DMS79 treated with DMSO at 0.1 percent for 48 hours (cell line): ENCODE measurements at places on chromosomes 1 and 21.
A peak's percentile ranks its signal among the peaks of the same experiment; 100 is the strongest.

GRCh38 chr1:96934282-96934681 is 212.7 kb downstream of the PTBP2 start:
- no peak for DNase-seq

DNA sequence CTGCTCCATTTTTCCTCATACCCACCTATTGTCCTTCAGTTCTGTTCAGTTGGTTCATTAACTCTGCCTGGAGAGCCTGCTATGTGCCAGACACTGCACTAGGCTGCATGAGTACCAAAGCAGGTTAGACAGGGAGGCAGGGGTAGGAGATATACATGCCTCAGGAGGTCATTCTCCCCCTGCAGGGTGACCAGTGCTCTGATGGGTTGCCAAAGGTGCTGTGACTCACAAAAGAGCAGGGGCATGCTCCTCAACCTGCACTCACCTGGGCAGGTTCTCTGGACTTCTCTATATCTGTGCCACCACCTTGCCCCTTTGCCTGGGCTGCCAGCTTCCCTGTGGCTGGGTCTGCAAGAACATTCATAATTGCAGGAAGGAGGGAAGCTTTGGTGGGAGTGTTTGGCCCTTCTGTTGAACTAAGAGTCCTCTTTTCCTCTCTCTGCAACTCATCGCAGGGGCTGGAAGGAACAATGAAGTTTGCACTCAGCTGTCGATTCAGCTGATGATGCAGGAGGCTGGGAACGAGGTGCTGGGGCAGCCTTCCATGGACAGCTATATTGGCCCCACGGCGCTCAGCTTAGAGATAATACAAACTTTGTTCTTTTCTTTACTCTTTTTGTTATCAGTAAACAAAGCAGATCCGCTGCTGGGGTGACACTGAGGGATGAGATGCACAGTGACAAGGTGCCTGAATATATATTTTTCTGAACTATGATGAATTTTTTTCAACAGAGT is 356.4 kb upstream of the PLXNA2 start:
- DNase-seq, result no peak

GRCh38 chr1:43402089-43402865 is 12.6 kb downstream of the SZT2 start:
- DNase-seq, result peak; percentile 18

DNA sequence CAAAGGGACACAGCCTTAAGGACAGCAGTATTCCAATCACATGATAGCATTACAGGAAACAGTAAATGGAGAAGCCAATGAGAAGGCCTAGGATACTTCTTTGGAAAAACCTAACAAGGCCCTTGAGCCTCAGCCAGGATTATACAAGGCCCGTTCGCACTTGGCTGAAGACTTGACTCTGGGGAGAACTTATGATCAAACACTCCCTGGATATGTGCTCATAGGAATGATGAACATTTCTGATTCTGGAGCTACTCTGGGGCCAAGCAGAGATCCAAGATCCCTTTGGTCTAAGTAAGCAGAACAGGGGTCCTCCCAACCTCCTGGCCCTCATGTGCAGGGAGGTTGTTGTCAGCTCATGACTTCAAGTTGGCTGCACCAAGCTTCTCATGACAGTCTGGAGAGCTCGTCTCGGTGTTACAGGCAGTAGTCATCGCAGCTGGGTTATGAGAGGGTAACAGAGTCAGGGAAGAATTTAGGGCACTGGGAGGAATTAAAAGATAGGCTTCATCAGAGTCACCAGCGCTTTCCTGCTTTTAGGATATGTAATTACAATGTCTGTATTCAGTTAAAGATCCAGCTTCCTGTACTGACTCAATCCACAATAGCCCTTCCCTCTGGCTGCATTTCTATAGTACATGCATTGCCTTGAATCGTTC is 92.5 kb upstream of the IRF2BP2 start:
- no peak for DNase-seq

DNA sequence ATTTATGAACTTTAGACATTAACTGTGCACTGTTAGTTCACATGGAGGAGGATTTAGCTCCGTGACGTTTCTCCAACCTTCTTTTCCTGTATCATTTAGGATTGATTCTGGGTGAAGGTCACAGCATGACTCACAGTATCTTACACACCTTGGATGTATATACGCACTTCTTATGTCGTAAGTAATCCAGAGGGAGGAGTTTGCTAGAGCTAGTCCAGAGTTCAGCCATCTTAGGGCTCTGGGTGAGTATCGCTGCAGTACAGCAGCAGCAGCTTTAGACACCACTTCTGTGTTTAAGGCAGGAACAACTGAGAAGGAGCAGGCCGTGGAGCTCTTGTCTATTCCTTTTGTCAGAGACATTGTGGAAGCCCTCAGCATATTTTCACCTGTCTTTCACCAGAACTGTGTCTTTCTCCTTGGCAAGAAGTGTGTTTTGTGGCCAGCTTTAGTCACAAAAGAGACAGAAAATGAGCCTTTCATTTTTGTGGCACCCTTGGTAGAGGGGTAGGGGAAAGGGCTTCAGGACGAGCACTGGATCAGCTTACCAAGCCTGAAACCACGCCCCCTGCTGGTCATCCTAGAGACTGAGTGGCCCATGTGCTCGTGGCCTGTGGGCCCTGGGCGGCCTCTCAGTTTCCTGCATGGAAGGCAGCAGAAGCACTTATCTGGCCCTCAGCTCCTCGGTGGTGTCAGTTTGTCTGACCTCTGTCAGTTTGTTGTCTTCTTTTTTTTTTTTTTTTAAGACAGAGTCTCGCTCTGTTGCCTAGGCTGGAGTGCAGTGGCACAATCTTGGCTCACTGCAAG is 64.0 kb downstream of the ADARB1 start:
- peak; percentile 22 for DNase-seq

GRCh38 chr1:86758570-86758969 is 54.2 kb downstream of the SH3GLB1 start:
- peak; percentile 66 for DNase-seq

- DNase-seq, result no peak
These were observed 4.3 kb upstream of the CSF1 start for GRCh38 chr1:109906160-109906838.

- no peak for DNase-seq
These were observed 494.0 kb downstream of the KCNT2 start for GRCh38 chr1:196114193-196114592.

DNA sequence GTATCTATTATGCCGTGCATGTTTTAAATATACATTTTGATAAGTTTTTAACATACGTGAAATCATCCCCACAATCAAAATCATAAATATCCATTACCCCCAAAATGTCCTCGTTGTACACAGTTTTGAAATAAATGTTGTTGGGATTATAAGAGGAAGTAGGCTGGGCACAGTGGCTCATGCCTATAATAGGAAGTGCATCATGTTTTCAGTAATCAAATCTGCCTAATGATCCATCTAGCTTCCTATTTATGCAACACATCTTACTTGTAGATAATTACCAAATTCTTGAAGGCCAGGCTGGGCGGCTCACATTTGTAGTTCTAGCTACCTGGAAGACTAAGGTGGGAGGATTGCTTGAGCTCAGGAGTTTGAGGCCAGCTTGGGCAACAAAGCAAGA is 15.0 kb upstream of the IFNGR2 start:
- no peak for DNase-seq

DNA sequence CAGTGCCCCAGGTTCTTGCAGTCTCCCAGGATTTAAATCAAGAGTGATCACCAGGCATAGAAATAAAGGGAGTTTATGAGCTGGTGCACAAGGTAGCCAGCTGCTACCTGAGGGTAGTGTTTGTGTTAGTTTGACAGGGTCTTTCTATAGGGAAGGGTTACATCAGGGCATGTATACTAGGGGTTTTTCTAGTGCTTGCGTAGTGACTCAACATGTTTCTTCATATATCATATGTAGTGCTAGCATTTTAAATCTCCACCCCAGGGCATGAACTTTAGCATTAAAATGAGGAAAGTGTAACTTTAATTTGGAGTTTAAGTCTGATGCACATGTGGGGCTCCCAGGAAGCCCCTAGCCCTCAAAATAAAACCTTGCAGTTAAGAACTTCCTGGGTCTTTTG is 86.5 kb upstream of the TNR start:
- DNase-seq, result no peak

GRCh38 chr1:167092653-167093052 is 1.2 kb upstream of the STYXL2 start:
- DNase-seq, result no peak

GRCh38 chr1:227315629-227316346 is 2.5 kb downstream of the CDC42BPA start:
- DNase-seq, result peak; percentile 64

DNA sequence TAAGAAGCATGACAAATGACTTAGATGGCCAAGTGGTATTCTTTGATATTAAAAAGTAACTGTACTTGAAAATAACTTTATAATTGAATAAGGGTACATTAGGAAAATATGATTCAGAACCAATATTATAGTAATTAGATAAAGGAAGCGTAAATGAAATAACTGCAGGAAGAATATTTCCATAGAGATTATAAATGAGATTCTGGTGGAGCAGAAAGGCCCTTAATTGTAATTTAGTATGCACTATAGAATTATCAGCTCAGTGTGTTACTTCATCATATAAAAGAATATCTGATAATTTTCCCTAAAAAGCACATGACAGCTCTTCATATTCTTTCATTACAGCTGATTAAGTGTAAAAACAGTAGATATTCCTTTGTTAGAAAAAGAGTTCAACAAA is 171.7 kb downstream of the PIGK start:
- no peak for DNase-seq

GRCh38 chr21:31730712-31731055 is 1.2 kb downstream of the SCAF4 start:
- peak; percentile 11 for DNase-seq

DNA sequence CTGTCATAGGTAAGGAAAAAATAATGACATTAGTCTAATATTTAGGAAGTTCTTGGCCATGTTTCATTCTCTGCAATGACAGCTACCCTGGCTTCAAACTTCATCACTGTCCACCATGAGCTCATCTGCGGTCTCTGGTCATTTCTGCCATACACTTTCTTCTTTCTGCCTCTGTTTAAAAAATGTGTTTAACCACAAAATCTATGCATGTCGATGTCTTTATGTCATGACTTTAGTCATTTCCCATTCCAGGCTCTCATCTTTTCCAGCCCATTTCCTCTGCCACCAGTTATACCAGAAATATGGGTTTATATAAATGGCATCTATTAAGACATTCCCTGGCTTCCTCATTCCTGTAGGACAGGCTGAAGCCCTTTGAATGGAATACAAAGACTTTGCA is 68.5 kb upstream of the DUSP10 start:
- DNase-seq, result no peak

GRCh38 chr1:21842606-21843162 is 30.6 kb downstream of the LDLRAD2 start:
- DNase-seq, result no peak

DNA sequence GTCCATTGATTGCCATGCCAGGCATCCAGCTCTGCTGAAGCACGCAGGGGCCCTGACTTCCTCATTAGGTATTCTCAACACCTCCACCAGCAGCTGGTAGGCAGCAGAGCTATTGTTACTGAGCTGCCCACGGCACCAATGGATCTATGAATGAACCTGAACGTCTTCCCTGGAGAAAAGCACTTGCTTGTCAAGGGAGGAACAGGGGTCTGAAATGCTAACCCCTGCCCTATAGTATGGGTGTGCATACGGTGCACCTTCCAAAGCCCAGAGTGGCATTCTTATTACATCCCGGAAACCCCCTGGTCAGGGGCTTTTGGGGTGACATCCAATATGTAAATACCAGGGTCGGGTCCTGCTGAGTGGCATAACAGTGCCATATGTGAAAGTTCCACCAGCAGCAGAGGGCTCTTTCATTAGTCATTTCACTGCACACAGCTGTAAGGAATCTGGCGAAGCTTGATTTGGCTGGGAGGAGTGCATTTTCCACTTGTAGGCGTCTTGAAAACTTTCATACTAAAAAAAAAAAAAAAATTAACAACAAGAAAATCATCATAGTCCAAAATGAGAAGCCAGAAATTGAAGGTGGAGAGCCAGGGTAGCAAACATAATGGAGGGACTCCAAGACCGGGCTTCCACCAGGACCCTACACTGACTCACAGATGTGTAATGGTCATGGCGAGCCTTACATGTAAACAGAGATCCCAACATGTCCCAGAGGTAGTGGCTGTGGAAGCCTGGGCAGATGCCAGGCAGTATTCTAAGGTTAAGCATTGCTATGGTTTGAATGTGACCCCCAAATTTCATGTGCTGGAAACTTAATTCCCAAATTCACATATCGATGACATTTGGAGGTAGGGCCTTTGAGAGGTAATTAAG is 58.8 kb upstream of the PRDX6 start:
- DNase-seq, result no peak

DNA sequence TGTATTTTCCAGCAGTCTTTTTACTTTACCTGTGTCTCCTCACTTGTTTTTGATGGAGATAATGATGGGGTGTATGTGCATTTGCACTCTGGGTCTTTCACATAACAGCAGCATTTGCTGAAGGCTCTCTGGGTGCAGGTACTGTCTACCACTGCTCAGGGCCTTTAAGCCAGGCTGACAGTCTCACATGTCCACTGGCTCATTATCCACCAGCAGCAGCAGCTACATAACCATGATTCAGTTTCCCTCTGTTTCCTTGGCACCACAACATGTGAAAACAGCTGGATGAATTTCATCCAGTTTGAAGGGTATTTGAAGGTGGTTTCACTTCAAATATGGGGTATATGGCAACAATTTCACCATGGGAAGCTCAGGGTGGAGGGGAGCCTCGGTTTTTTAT is 41.2 kb upstream of the ROR1 start:
- DNase-seq, result no peak

- DNase-seq, result no peak
These were observed 15.9 kb downstream of the CLDN8 start for GRCh38 chr21:30200000-30200399.

DNA sequence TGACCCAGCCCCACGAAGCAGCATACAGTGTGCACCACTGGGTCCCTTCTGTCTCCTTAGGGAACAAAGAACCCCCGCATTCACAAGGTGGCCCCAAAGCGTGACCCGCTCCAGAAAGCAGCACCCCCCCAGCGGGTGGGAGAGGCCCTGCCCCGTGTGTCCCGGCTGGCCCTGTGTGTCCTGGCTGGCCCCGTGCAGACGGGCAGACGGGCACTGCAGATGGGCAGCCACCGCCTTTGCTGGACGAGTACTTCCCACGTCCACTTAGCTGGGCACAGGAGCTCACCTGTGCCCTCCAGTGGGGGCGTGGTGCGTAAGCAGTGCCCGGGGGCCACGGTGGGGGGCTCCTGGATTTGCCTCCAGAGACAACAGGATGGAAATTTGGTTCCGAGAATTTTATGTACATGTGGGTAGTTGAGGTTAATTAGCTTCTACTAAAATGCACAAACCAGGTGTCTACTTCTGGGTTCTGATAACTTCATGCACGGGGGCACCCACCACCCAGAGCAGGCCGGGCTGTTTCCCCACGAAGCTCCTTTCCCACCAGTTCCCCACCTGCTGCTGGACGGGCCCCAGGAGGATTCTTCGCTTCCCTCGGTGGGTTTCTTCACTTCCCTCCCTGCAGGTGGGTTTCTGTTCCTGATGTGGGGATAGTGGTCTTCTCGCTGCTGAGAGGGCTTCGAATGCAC is 33.2 kb upstream of the SLC19A1 start:
- no peak for DNase-seq
